Posterior vena cava (tissue), 2 donors: ENCODE measurements at places on chromosomes 7 and 10. TPM values are rescaled to one million over a fixed set of nuclear protein-coding genes. Genes with fewer than 3 reads are reported as not detected.

The ADAMTS14 gene
- total RNA-seq, result 0.19 TPM

The HYAL4 gene
- not detected for total RNA-seq

The IL15RA gene
- total RNA-seq, result 20.9 TPM

The OR2A5 gene
- not detected for total RNA-seq

The PYROXD2 gene
- 7.0 TPM for total RNA-seq

The FAM204A gene
- total RNA-seq, result 73.6 TPM

The ATG9B gene
- total RNA-seq, result not detected

The VAX1 gene
- not detected for total RNA-seq

The CCL26 gene
- total RNA-seq, result 1.00 TPM

The FZD8 gene
- total RNA-seq, result 9.5 TPM

The TMEM213 gene
- not detected for total RNA-seq

The NAT16 gene
- total RNA-seq, result not detected

The RAMP3 gene
- total RNA-seq, result 54.1 TPM

The GSAP gene
- total RNA-seq, result 9.7 TPM

The FGFR2 gene
- 17.7 TPM for total RNA-seq

The LAMB4 gene
- total RNA-seq, result not detected

The NUP205 gene
- 42.1 TPM for total RNA-seq

The UNC5B gene
- total RNA-seq, result 8.4 TPM

The PSD gene
- total RNA-seq, result 0.24 TPM

The TMEM140 gene
- 8.8 TPM for total RNA-seq

The CLEC5A gene
- total RNA-seq, result 2.5 TPM

The C10orf53 gene
- total RNA-seq, result not detected

The AZGP1 gene
- total RNA-seq, result 0.33 TPM

The RBM17 gene
- total RNA-seq, result 68.3 TPM

The TES gene
- 317 TPM for total RNA-seq

The CCNY gene
- total RNA-seq, result 65.8 TPM

The PON3 gene
- 0.90 TPM for total RNA-seq

The HOGA1 gene
- 4.1 TPM for total RNA-seq

The CNTNAP2 gene
- total RNA-seq, result not detected

The SLC35G1 gene
- 3.1 TPM for total RNA-seq

The CYP2C9 gene
- total RNA-seq, result not detected

The CALML3 gene
- not detected for total RNA-seq

The WNT8B gene
- not detected for total RNA-seq

The SFRP4 gene
- 56.7 TPM for total RNA-seq

The CLCN1 gene
- total RNA-seq, result 0.05 TPM

The GPR26 gene
- total RNA-seq, result not detected

The SEMA4G gene
- 1.1 TPM for total RNA-seq

The FAM25C gene
- total RNA-seq, result not detected

The ATP6V0E2 gene
- total RNA-seq, result 13.0 TPM

The CALD1 gene
- total RNA-seq, result 1,514 TPM

The ERVW-1 gene
- total RNA-seq, result not detected

The STK31 gene
- total RNA-seq, result 0.62 TPM
